Endothelial cell of umbilical vein (primary cell): ENCODE measurements at places on chromosomes 3 and 15. TPM values are rescaled to one million over a fixed set of nuclear protein-coding genes. Genes with fewer than 3 reads are reported as not detected.
A peak's percentile ranks its signal among the peaks of the same experiment; 100 is the strongest.

GRCh38 chr3:105513886-105514285, 147.2 kb downstream of the ALCAM start:
- no peak for DNase-seq

Gene CRYGS
- polyA plus RNA-seq: 5.0 and 7.6 TPM in 2 replicates

DNA sequence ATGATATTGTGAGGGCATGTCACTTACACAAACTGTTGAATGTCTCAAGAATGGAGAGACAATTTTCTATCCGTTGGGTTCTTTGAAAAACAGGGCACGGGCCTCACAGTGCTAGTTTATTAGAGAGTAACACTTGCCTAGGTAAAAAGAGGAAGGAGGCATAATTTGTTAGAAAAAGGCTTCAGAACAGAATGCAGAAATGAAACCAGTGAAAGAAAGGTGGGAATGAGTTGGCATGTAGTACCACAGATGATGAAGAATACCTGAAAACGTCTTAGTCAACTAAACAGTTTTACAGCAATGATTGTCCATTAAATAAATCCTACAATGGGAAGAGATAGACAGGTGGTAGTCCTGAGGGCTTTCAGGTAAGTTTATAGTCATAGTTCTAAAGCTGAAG, 1399.7 kb upstream of the CADM2 start:
- no peak for DNase-seq

DNA sequence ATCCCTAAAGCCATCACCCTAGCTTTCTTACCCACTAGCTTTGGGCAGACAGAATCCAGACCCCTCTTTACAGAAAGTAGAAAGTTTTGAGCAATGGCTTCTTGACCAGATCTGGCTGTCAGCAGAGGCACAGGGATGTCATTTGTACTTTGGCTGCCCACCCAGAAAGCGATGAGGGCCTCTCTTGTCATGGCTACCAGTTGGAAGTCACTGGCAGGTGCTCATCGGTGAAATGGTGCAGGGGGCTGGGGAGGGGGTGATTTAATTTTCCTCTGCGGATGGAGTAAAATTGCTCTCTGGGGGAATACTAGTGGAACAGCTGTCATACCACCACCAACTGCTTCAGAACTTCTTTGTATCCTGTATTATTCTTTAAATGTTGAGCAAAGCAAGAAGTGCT, 393.7 kb downstream of the LSAMP start:
- DNase-seq: no peak

DNA sequence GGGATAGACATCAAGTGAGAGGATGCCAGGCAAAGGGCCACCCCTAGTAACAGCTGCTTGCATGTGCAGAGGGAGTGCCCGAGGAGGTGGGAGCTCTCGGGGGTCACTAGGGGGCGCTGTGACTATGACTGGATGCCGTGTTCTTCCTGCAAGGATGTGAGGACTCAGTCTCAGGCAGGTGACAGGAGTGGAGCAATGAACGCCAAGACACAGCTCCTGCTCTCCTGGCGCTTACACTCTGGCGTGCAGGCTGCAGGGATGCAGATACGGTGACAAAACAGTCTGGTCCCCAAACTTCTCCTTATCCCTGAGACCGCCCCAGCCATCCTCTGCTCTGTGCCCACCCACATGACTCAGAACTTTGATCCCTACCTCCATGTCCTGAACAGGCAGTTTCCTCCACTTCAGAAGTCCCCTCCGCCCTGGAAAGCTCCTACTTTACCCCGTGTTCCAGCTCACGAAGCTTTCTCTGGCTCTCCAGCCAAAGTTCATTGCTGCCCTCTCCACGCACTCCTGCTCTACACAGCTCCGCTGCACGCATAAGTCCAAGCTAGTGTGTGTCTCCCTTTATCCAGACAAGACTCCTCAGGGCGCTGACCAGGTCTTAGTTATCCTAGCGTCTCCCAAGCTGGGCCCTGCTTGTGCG, 14.7 kb downstream of the RHOV start:
- DNase-seq: peak; percentile 73

- DNase-seq: no peak
Measured at GRCh38 chr15:79540551-79540950, 108.4 kb downstream of the MINAR1 start.
